ENCODE measurements at places on chromosomes 4 and X. TPM values are rescaled to one million over a fixed set of nuclear protein-coding genes. Genes with fewer than 3 reads are reported as not detected.

The TMEM154 gene
- total RNA-seq = 0.66 TPM

GRCh38 chrX:136667446-136668168 lies 19.6 kb downstream of the CD40LG start:
- DNase-seq = no peak

DNA sequence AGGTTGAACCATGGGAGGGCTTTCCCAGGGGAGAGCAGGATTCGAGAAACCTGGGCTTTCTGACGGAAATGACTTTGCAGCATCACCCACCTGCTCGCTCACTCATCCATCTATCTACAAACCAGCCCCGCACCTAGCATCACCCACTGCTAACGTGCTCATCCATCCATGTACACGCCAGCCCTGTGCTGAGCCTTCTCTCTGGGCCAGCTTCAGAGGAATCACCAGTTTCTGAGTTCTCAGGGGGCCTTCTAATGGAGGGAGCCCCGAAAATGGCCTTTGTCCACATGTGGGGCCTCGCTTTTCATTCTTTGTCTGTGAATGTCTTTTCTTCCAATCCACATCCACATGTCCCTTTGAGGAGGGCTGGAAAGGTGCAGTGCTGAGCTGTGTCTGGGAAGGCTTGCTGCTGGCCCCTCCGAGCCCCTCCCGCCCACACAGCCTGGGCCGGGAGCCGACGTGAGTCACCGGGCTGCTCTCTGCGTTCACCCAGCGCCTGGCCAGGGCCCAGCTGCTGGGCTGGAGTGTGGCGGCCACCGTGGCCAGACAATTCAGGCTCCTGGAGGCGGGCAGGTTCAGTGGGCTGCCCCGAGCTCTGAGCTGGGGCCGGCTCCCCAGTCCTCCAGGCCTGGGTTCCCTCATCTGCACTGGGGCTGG lies 14.7 kb downstream of the SORCS2 start:
- peak; percentile 96 for DNase-seq

The PPP4R3C gene
- total RNA-seq = not detected

The TCEAL9 gene
- total RNA-seq = 96.2 TPM

DNA sequence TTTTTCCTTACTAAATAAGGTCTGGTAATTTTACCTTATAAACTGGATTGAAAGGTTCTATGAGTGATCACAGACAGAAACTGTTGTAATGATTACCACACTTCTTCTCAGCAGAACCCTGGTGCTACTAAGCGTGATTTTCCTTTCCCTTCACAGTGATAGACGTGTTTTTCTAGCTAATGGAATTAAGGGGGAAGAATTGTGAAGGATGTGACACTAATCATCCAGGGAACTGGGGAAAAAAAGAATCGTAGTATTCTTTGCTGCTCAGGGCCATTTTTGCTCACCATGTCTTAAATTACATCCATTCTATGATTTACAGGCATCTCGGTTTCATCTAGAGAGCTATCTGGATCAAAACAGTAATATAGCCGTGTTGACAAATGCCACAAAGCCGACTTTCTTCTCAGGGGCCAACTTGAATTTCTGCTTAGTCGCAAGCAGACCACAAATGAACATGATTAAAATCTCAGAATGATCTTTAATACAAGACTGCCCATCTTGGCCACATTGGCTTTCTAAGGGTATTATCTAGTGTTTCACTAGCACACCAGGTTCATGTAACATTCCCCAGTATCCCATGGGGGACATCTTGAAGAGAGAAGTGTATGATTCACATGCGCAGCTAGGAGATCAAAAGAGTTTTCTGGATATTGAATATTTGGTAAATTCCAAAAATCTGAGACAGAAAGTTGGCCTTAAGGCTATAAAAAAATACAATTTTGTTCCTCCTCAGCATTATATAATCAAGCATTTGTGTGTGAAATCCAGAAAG lies 154.0 kb downstream of the UGT8 start:
- DNase-seq = peak; percentile 1

The MAOB gene
- 0.31 TPM for total RNA-seq

DNA sequence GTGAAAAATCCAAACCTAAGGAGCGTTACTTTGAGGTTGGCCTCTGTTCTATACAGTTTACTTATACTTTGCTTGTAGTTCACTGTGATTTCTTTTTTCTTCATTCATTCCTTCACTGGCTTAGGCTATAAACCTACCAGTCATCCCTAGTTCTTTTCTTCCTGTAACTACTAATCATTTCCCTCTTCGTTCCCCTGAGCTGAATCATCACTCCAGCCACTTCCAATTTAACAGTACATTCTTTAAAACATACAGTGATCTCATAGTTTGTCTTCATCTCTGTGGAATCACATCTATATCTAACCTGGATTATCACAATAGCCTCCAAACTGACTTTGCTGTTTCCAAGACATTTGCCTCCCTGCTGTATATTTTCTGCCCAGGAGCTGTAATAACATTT lies 25.2 kb upstream of the NPFFR2 start:
- DNase-seq = no peak

GRCh38 chr4:53863736-53864365 lies 200.6 kb downstream of the CHIC2 start:
- DNase-seq = peak; percentile 90

- DNase-seq = no peak
Observed at GRCh38 chr4:10001757-10002156, 19.5 kb downstream of the SLC2A9 start.

The FAM156B gene
- 20.8 TPM for total RNA-seq

DNA sequence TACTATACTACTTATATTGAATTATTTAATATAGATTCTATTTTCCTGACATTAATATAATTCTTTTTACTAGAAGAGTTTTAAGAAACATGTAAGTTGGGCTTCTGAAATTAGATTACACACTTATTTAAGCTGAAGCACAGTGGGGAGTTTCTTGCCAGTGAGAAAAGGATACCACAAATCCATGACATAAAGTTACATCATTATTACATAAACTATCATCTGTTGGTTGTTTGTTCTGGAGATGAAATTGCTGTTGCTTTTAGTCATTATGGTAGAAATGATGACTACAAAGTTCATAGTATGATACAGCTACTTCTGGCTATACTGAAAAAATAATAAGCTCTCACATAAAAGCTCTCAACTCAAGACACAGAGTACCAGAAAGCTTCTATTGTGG lies 880.4 kb downstream of the PCDH18 start:
- DNase-seq = no peak

The HPSE gene
- 0.18 TPM for total RNA-seq

DNA sequence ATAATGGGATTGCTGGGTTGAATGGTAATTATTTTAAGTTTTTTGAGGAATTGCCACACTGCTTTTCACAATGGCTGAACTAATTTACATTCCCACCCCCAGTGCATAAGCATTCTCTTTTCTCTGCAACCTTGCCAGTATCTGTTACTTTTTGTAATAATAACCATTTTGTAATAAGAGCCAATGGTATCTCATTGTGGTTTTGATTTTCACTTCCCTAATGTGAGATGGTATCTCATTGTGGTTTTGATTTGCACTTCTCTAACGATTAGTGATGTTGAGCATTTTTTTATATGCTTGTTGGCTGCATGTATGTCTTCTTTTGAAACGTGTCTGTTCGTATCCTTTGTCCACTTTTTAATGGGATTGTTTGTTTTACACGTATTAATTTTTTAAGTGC lies 213.1 kb upstream of the HDX start:
- no peak for DNase-seq

DNA sequence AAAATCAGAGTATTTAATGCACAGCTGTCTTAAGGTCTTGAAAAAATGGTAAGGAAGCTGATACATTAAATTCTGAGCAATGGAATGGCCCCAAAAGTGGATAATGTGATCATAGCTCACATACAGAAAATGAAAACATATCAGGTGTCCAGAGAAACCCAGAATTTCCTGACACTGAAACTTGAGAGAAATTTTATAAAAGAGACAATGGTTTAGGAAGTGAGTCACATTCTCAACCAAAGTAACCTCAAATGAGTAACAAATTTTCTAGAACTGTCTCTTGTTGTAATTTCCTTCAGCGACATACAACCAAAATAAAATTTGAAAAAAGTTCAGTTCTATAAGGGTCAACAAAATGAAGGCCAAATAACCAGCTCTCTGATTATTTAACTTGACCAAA lies 37.4 kb upstream of the PACRGL start:
- DNase-seq = no peak

GRCh38 chrX:25049357-25049756 lies 33.6 kb upstream of the ARX start:
- peak; percentile 60 for DNase-seq

The PNMA6E gene
- total RNA-seq = not detected

The HS6ST2 gene
- 27.8 TPM for total RNA-seq

The HNRNPDL gene
- total RNA-seq = 301 TPM

- peak; percentile 53 for DNase-seq
Observed at GRCh38 chr4:129641179-129641578, 545.2 kb downstream of the C4orf33 start.

The BEX2 gene
- 35.5 TPM for total RNA-seq

GRCh38 chr4:75727073-75727472 lies 2.7 kb downstream of the USO1 start:
- DNase-seq = no peak

The WWC2 gene
- 12.9 TPM for total RNA-seq

The SLC34A2 gene
- total RNA-seq = 0.04 TPM

- DNase-seq = peak; percentile 90
Observed at GRCh38 chr4:304969-305680, at the start of gene ZNF732. Gene ZNF732, minus strand, starts transcription at chr4:305474. Its CDS starts 164 bp downstream, at chr4:305310.

DNA sequence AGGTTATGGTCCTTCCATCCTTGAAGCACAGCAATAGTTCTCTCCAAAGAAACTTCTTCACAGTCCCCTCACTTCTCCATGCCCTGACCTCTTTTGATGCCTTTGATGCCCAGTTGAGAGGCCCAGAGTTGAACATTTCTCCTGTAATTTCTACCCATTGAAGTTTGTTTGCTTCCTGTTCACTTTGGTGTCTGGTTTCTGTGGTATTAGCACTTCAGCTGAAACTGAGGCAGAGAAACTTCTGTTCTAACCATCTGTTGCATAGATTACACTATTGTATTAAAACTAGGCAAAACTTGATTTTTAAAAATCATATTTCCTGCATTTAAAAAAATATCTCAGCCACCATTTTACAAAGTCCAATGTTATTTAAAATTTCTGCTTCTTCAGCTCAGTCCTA lies 89.8 kb upstream of the ADGRG2 start:
- DNase-seq = no peak

GRCh38 chr4:77827343-77827742 lies 8.2 kb upstream of the CNOT6L start:
- no peak for DNase-seq

DNA sequence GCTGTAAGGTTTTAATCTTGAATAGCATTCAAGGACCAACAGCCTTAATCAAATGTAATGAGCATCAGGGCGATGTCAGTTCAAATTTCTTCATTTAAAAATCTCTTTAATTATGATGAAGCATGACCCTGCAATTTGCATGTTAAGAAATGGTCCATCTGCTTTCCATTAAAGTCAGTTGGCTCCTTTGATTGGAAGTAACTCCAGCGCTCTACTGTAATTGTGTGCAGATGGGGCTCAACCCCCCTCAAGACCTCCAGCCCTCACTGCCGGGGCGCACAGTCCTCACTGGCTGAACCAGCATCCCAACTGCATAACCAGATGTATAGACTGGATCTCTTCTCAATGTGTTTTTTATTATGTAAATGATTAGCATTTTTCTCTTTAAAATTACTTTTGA lies 126.9 kb downstream of the VCX3B start:
- DNase-seq = peak; percentile 57

The HSD17B13 gene
- total RNA-seq = 0.22 TPM

DNA sequence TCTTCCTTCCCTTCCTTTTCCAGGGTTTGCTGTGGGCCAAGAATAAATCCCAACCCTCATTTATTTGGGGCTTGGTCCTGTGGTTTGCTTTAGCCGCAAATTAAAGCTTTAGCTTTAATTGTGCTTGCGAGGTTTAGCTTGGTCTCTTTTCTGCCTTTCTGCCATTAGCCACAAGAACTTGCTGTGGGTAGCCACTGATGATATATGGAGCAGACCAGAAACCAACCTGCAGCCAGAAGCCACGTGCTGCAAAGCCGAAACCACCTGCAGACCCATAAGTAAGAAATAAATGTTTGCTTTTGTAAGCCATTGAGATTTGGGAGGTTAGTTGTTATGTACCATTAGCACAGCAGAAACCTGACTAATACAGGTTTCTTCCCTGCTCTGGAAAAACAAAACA lies 89.8 kb upstream of the S100G start:
- no peak for DNase-seq

DNA sequence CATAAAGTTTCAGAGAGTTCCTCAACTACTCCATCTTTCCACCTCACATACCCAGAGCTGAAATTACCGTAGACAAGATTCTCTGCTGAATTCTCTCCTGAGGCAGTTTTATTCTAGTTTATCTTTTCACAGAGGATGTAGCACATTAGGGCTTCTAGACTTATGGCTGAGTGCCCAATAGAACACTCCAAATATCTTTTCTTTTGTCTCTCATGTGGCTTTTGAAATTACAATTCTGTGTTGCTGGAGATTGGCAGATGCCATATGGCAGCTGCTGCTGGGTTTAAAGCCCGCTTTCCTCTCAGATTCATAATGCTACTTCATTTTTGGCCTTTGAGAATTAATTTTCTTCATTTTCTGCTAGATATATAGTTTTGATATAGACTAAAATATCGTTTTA lies 107.6 kb upstream of the BANK1 start:
- DNase-seq = peak; percentile 30

DNA sequence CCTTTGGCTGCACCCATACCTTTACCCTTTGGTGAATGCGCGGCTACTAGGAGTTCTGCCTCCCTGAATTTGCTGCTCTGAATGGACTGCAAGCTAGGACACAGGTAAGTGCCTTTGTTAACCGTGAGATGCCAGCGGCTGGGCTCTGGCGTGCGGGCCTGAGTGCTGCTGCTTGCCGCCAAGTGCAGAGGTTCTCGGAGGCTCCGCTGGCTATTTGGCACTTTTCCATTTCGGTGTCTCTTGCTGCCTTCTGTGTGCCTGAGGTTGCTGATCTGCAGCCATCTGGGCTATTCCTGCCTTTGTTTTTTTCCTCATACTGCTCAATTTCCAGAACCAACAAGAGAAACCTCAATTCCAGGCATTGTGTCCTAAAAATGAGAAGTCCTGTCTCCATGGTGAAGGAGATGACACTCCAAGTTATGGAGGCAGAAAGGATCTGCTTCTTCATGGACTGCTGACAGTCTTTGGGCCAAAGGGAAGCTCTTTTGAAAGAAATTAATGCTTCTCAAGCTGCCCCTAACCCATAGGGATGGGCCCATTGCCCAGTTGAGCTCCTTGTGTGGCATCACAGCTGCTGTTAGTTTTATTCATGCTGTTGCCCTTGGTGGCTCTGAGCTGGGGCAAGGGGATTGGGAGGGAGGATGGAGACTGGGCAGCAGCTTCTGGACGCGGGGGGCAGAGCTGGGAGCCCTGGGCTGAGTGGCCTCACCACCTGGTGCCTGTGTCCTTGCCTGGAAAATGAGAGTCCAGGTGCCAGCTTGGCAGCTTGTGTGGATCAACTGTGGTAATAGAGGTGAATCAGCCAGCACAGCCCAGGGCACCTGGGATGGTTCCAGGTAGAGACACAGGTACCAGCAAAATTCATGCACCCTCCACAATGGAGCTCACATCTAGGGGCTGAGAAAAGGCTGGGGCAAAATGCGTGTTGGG lies 3.8 kb upstream of the TBC1D14 start:
- DNase-seq = no peak

GRCh38 chr4:154490234-154490582 lies 1.4 kb downstream of the DCHS2 start:
- peak; percentile 48 for DNase-seq

- DNase-seq = no peak
Observed at GRCh38 chr4:38055566-38055965, 95.4 kb downstream of the PTTG2 start.

The C1QTNF7 gene
- total RNA-seq = 2.8 TPM

GRCh38 chr4:175441256-175441655 lies 370.8 kb downstream of the GPM6A start:
- DNase-seq = no peak

- peak; percentile 30 for DNase-seq
Observed at GRCh38 chr4:145341381-145341780, 140.3 kb upstream of the SMAD1 start.

- DNase-seq = peak; percentile 95
Observed at GRCh38 chr4:54224996-54225597, 4.0 kb upstream of the PDGFRA start.
